Fibroblast of skin of back (primary cell): ENCODE measurements at places on chromosomes 16 and 17.

DNA sequence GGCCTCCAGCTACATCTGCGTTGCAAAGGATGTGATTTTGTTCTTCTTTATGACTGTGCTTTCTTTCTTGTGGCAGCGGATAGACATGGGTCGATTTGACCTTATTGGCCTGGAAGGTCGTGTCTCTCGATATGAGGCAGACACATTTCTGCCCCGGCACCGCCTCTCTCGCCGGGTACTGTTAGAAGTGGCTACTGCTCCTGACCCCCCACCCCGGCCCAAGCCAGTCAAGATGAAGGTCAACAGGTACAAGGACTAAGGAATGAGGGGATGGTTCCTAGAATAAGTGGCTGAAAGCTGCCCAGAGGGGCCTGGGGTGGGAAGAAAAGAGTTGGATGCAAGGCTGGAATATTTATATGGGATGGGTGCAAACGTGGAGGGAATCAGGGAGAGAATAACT, 21.1 kb downstream of the SRCAP start:
- DNase-seq = no peak

- DNase-seq = no peak
These were observed 152.0 kb downstream of the SDK2 start for GRCh38 chr17:73492125-73492820.

DNA sequence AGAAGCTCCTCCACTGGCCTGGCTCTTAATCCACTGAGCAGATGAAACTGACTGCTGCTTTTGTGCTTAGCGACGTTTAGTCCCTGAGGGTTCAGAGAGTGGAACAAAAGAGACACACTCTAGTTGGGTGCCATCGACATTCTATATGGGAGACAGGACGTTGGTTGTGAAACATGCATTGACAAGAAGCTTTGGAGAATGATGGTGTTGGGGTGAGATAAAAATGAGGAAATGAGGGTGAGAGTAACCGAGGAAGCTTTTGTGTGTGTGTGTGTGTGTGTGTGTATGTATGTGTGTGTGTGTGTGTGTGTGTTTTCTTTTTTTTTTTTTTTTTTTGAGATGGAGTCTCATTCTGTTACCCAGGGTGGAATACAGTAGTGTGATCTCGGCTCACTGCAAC, 89.5 kb downstream of the ABCC1 start:
- DNase-seq = no peak

- no peak for DNase-seq
These were observed 3.6 kb upstream of the TBX21 start for GRCh38 chr17:47729476-47729875.

DNA sequence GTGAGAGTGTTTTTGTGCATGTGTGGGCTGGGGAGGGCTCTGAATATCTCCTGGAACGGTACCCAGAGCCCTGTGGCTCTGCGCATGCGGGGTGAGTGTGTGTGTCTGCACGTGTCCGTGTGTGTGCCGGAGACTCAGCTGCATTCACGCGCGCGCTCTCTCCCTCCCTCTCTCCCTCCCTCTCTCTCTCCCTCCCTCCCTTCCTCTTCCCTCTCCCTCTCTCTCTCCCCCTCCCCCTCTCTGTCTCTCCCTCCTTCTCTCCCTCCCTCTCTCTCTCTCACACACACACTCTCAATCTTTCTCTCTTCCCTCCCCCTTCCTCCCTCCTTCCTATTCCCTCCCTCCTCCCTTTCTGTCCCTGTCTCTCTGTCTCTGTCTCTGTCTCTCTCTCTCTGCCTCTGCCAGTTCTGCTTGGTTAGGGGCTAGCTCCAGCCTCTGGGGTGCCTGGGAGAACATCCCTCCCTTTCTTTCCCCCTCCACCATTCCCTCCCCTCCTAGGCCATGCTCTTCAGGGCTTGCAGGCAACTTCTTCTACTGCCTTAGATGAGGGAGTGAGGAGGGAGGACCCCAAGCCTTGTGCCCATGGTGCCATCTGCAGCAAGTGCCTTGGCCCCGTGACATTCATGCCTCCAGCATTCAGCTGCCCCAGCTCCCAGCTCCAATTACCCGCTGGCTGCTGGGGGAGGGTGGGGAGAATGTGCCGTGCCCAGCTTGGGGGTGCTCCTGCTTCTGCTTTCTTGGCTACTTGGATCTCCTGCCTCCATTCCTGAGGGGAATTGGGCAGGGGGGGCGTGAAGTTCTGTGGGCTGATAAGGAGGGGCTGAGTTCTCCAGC, 6.4 kb downstream of the THRA start:
- peak; percentile 85 for DNase-seq

DNA sequence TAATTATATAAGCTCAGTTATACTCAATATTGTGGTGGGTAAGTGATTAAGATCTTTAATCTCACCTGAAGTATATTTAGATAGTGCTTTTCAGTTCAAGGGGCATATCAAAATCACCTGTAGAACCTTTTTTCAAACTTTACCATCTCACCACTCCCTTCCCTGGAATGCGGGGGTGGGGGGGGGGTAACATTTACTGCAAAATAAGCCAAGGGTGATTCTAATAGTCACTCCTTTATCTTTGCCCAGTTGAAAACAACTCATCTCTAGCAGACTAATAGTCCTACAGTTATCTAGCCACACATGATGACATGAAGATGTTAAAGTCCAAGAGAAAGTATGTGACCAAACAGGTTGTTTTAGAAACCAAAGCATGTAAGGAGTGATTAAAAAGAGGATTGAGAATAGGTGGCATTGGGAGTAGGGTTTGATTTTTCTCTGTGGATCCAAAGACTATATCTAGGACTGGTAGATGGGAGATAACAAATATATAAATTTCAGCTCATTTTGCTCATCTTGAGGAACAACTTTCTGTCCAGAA, 21.5 kb downstream of the LPCAT2 start:
- DNase-seq = no peak

GRCh38 chr17:56602292-56603130, 9.0 kb downstream of the NOG start:
- DNase-seq = no peak

DNA sequence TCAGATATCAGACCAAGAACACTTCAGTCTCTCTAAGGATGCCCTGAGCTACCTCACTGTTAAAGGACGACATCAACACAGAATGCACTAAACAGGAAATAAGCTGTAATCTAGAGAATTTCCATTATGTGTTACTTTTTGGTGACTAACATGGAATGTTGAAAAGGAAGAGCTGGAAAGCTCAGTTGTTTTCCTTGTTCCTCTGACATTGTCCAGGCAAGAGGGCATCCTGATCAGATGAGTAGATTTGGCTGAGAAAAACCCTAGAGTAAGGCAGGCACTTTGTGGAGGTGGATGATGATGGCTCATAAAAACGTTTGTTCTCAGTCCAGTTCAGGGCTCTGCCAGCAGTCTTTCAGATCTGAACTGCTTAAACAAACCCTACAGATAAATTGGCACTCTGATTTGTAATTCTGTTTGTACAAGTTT, 34.0 kb downstream of the DGKE start:
- DNase-seq = peak; percentile 36

- no peak for DNase-seq
These were observed 19.0 kb upstream of the FA2H start for GRCh38 chr16:74793571-74793970.
